ENCODE measurements at places on chromosomes 2 and 18.

DNA sequence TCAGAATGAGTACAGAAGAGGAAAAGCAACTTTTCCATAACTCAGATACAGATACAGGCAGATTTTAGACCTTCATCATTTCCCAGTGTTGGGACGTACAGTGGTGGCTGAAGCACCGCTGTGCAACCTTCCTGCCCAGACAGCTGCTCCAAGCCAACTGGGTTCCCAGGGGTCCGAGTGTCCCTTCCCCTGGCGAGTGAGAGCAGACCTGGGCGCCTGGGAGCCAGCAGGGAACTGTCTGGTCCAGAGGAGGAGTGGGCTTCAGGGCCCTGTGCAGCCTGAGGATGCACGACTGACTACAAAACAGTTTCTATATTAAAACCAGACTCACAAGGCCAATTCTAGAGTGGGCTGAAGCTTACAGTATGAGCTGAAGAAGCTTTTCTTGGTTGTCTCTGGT lies 11.1 kb upstream of the OR6B2 start:
- DNase-seq: no peak

- DNase-seq: no peak
Observed at GRCh38 chr18:12059334-12060181, 34.1 kb upstream of the ANKRD62 start.

DNA sequence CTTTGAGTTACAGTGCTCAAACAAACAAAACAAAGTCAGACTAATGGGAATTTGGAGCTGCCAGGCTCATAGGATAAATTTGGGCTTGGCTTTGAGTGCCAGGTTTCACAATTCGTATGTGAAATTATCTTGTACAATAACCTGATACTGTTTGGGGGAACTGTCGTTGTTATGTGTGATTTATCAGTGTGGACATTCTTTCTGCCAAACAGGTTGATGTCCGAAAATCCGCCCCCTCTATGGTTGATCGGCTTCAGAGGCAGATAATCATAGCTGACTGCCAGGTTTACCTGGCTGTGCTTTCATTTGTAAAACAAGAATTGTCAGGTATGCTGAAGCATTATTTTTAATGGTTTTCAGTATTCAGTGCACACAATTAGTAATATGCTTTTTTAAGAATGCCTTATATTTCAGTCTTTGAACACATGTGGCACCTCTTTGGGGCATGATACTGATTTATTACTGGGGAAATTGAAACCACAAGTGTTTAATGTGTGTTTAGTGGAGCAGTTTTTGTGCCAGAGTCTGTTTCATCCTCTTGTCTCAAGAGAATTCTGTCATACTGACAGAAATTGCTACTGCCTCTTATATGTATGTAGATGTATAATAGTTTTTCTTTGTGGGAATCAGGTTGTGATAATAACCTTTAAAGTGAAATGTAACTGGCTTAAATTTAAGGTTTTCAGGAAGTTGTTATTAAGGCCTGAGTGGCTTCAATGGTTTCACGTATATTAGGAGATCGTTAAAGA lies 54.6 kb downstream of the TTC39C start:
- no peak for DNase-seq

DNA sequence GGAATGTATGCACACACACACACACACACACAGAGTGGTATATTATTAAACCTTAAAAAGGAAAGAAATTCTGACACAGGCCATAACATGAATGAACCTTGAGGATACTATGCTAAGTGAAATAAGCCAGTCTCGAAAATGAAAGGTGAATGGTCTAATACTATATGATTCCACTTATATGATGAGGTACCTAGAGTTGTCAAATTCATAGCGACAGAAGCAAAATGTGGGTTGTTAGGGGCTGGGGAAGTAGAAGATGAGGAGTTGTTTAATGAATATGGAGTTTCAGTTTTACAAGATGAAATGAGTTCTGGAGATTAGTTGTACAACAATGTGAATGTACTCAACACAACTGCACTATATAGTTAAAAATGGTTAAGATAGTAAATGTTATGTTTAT lies 118.1 kb downstream of the ABCA12 start:
- no peak for DNase-seq

GRCh38 chr18:35344736-35345459 lies 678 bp upstream of the ZNF24 start:
- DNase-seq: no peak

DNA sequence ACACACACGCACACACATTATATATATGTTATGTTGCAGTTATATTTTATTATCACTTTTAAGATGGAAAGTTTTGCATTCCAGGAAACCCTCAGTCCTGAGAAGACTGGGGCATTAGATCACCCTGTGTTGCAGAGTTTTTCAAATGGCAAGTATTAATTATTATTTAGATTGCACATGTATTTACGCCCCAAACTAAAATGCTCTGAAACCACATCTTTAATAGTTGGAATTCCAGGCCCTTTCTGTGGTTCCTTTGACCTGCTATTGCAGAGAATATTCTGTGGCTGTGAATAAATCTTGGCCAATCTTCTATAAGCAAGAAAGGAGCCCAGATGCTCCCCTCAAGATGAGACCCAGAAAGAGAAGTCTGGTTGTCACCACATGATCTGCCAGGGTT lies 427.0 kb upstream of the TNP1 start:
- no peak for DNase-seq

- DNase-seq: no peak
Observed at GRCh38 chr2:235046589-235046988, 94.8 kb downstream of the SH3BP4 start.

- DNase-seq: no peak
Observed at GRCh38 chr2:8604262-8604661, 77.6 kb upstream of the ID2 start.

- no peak for DNase-seq
Observed at GRCh38 chr2:231686192-231687100, 21.9 kb upstream of the PTMA start.

- no peak for DNase-seq
Observed at GRCh38 chr2:173513107-173513727, 158.5 kb downstream of the CDCA7 start.

- no peak for DNase-seq
Observed at GRCh38 chr2:148888003-148888501, 13.0 kb downstream of the KIF5C start.

DNA sequence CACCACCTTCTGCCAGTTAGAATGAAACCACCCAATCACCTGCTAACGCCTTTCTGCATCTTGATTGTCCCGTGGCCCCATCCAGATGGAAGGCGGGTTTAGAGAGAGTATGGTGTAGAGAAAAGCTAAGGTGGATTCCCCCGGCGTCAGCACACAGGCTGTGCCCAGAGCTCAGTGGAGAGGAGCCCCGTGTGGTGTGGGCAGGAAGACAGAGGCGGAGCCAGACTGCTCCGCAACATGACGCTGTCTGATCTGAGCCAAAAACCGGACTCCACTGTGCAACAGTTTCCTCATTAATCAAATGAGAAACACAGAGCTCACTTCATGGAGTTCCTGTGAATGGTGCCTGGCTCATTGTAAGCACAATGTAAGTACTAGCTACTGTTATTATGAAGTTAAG lies 448.1 kb upstream of the SMIM21 start:
- no peak for DNase-seq

GRCh38 chr2:172096626-172097547 lies 5.8 kb downstream of the DLX2 start:
- no peak for DNase-seq

- DNase-seq: no peak
Observed at GRCh38 chr2:151437630-151438029, 27.9 kb downstream of the RIF1 start.

- DNase-seq: no peak
Observed at GRCh38 chr2:165238295-165238694, 919 bp upstream of the SCN2A start.

All from HAP-1 (cell line).